ENCODE measurements at places on chromosomes 6 and 20.
A peak's percentile ranks its signal among the peaks of the same experiment; 100 is the strongest.

GRCh38 chr6:44715188-44715587 lies 327.7 kb downstream of the CDC5L start:
- DNase-seq = no peak

DNA sequence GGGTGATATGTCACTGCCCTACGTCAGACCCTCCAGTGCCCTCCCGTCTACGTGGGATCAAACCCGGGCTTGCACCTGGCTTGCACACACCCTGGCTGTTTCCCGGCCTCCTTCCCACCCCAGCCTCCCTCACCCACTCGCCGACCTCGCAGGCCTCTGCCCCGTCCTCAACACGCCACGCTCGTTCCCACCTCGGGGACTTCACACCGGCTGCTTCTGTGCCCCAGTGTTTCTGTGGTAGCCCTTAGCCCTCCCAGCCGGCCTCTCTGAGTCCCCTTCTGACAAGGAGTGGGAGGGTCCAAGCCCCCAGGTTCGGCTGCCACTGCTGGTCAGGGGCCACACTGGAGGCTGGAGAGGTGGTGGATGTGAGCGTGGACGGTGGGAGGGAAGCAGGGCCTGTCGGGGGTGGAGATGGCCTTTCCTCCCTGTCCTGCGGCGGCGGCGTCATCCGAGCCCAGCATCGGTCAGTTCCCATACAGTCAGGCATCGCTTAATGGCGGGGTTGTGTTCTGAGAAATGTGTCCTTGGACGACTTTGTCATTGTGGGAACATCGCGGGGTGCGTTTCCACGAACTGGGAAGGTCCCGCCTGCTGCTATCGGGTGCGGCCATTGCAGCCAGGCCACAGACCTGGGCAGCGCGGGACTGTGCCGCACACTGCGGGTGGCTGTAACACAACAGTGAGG lies 11.4 kb upstream of the KIF25 start:
- DNase-seq = no peak

DNA sequence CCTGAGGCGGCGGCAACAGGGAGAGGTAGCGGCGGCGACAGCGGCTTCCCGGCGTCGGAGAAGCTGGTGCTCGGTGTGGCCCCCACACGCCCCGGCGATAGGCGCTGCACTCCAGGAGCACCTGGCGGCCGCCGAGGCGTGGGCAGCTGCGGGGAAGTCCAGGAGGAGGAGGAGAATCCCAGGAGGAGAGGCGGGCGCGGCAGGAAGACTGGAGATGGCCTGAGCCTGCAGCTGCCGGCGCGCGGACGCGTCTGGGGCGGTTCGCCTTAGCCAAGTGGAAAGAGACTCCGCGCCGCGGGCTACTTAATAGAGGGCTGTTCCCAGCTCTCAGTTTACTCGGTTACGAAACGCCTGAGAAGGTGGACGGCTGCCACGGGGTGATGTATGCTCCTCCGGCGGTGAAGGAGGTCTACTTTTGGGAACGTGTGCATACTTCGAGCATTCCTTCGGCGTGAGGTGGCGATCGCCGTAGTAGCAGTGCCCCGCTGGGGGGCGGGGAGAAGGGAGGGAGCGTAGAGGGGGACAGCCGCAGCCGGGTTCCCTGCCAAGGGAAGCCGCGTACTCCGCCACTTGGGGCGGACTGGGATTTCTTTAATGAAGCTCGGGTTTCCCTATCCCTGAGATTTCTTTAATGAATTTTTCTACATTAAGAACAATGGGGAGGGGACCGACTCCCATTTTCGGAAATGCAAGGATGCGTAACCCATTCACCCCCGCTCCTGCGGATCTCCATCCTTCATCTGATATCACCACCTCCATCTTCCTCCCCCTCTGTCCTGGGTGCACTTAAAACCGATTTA lies at the start of gene COL12A1:
COL12A1 (minus strand) TSS at position 278 of the 800 bp plus-strand sequence. CDS start 3,261 bp downstream, outside the sequence.
- DNase-seq = no peak

DNA sequence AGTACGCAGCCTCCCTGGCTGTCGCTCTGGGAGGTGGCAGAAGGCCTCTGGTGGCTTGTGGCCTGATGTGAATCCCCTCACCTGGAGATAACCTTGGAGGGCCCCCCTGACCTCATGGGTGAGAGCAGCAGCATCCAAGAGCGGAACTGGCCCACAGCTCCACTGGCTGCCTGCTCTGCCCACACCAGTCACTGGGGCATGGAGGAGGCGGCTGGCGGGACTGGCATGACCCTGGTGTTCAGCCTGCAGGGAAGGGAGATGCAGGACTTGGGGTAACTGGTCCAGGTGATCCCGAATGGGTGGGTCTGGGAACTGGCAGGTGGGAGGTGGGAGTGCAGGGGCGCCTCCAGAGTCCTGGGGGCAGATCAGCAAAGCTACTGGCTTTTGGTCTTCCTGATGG lies 10.6 kb upstream of the DSN1 start:
- DNase-seq = no peak

DNA sequence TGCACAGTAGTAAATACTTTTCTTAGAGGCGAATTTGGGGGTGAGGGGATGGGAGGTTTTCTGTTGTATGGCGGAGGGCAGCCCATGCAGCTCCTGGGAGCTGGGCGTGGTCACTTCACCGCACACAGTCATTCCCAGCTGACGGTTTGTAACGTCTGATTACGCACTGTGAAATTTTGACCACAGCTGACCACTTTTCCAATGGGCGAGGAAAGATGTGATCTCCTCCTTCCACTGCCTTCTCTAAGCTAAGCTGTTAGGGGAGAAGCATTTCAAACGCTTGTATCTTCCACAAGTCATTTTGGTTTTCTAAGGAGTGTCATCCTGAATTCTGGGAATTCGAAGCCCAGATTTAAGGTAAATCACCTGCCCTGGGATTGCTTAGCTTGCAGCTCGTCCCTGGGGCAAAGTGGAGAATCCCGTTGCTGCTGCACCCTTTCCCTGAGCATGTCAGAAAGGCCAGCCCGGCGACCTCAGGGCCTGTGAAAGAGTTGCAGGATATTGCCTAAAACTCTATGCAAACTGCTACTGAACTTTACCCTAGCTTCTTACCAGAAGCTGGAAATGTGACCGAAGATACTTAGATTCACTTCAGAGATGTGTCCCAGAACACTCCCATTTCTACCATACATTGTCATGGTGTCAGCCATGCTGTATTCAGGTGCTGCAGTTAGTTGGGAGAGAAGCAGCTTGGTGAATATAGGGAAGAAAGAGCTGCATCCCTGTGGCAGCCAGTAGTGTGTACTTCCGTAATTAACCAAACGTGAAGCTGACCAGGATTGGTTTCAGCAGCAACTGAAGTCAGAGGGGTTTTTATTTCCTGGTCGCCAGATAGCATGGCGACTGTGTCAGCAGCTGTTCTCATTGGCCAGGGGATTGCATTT lies 58.9 kb downstream of the RREB1 start:
- DNase-seq = no peak

DNA sequence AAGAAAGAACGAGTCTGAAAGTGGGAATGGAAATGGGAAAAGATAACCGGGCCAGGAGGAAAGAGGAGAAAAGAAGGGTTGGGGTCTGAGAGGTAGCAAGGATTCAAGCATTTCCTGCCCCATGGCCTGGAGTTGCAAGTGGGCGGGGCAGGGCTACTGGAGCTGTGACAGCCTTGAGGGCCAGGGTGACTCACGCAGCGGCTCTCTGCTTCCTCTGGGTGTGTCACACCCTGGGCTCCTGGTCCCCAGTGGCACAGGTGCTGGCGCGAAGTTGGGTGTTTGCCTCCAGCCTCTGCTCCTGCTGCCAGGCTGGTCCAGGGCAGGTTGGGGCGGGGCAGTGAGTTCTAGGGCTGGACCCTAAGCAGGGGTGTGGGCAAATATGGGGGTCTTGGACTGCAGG lies 3.3 kb upstream of the ULBP3 start:
- DNase-seq = no peak

DNA sequence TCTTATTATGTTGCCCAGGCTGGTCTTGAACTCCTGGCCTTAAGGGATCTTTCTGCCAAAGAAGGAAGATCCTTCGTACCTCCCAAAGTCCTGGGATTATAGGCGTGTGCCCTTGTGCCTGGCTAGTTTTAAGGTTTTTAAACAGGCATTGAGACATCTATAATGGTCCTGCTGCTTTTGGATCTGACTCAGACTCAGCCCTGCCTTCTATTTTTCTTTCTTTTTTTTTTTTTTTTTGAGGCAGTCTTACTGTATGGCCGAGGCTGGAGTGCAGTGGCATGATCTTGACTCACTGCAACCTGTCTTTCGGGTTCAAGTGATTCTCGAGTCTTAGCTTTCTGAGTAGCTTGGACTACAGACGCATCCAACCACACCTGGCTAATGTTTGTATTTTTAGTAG lies 73.7 kb downstream of the PHF20 start:
- no peak for DNase-seq

DNA sequence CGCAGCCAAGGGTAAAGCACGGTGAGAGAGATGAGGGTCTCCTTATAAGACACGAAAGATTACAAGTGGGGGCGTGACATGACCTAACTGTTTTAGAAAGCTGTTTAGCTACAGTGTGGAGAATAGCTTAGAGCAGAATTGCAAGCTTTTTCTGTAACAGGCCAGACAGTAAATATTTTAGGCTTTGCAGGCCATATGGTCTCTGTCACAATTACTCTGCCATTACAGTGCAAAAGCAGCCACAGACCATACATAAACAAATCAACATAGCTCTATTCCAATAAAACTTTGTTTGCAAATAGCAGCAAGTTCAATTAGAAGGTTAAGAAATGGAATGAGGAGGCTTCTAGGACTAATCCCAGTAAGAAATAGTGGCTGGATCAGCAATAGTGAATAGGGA lies 16.8 kb downstream of the PGM3 start:
- DNase-seq = no peak

DNA sequence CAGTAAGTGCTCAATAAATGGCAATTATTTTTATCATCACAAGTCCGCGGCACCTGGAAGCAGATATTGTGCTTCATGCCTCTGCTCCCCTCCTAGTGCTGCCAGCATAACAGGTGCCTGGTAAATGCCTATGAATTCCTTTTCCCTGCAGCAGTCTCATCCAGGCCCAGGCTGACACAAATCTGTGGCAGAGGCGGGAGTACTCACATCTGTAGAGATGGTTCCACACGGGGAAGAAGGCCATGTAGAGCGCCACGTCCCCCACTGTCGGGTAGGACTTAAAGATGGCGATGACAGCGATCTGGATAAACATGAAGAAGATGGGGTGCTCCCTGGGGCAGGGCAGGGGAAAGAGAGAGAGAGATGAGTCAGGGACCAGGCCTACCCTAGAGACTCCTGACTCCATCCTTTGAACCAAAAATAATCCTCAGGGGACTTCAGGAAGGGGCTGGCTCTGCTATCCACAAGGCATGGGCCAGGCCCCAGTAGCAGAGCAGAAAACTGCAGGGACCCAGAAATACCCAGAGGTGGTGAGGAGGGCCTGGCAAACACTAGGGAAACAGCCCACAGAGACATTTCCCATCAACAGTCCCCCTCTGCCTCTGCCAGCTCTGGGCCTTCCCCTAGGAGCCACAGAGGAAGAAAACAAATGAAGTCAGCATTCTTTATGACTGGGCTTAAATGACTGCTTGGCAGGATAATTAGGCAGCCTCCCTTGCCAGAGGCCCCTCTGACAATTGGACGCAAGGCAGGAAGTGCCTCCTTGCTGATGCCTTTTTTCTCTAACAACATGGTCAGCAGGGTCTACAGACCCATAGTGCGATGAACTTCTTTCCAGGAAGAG lies 23.0 kb downstream of the MAP1LC3A start:
- peak; percentile 71 for DNase-seq

GRCh38 chr6:46667377-46667776 lies 14.6 kb downstream of the SLC25A27 start:
- no peak for DNase-seq

DNA sequence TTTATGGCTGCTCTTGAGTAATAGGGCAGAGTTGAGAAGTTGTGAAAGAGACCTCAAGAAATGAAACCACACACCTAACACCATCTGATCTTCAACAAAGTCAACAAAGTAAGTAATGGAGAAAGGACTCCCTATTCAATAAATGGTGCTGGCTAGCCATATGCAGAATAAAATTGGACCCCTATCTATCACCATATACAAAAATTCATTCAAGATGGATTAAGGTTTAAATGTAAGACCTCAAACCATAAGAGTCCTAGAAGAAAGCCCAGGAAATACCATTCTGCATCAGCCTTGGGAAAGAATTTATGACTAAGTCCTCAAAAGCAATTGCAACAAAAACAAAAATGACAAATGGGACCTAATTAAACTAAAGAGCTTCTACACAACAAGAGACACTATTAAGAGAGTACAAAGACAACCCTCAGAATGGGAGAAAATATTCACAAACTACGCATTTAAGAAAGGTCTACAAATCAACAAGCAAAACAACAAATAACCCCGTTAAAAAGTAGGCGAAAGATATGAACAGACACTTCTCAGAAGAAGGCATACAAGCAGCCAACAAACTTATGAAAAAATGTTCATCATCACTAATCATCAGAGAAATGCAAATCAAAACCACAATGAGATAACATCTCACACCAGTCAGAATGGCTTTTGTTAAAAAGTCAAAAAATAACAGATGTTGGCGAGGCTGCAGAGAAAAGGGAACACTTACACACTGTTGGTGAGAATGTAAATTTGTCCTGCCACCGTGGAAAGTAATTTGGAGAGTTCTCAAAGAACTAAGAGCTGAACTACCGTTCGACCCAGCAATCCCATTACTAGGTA lies 4.0 kb downstream of the MAP3K5 start:
- no peak for DNase-seq

DNA sequence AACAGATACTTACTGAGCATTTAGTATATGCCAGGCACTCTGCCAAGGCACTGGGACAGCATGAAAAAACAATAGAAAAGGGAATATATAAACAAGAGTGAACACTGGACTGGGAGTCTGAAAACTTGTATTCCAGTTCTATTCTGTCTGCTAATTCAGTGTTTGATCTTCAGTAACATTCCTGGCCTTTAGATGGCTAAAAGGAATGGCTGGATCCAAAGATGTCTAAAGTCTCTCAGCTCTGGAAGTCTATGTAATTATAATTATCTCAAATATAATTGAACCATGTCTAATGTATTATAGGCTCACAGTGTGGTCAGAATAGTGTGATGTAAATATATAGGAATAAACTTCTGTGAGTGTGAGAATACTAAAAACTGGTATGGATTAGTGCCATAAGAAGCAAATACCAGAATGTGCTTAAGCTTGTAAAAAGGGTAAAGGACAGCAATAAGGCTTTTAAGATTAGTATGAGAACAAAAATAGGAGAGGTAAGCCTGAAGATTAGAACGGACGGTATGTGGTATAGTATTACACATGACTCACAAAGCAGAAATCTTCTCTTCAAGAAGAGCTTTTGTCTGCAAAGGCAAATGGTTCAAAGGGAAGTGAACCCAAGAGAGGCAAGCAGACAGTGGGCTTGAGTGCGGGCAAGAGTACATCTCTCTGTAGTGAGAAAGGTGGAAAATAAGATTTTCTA lies 68.5 kb downstream of the TMEM200A start:
- no peak for DNase-seq

- no peak for DNase-seq
Measured at GRCh38 chr6:16031278-16031981, 97.5 kb upstream of the MYLIP start.

DNA sequence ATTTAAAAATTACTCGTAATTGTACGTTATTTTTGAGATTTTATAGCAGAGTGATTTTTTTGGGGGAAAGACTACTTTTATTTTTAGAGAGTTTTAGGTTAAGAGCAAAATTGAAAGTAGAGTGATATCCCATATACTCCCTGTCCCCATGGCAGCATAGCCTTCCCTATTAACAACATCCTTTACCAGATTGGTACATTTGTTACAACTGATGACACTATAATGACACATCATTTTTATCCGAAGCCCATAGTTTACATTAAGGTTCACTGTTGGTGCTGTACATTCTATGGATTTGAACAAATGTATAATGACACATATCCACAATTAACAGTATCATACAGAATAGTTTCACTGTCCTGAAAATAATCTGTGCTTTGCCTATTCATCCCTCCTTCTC lies 1126.4 kb upstream of the CITED2 start:
- no peak for DNase-seq

GRCh38 chr20:9761476-9761875 lies 77.4 kb downstream of the PAK5 start:
- no peak for DNase-seq

Measured in putamen (tissue), 1 donor.